Activated CD4-positive, alpha-beta T cell treated with anti-CD3 and anti-CD28 coated beads, Interleukin-2, Interleukin-6, amounts not matched to agents 100 ng/mL and 50 ng/mL, durations not matched to agents 16 hours and 8 hours (primary cell): ENCODE measurements at places on chromosomes 1 and 21.

GRCh38 chr1:168360151-168361021, 79.7 kb downstream of the TBX19 start:
- peak; percentile 77 for DNase-seq

DNA sequence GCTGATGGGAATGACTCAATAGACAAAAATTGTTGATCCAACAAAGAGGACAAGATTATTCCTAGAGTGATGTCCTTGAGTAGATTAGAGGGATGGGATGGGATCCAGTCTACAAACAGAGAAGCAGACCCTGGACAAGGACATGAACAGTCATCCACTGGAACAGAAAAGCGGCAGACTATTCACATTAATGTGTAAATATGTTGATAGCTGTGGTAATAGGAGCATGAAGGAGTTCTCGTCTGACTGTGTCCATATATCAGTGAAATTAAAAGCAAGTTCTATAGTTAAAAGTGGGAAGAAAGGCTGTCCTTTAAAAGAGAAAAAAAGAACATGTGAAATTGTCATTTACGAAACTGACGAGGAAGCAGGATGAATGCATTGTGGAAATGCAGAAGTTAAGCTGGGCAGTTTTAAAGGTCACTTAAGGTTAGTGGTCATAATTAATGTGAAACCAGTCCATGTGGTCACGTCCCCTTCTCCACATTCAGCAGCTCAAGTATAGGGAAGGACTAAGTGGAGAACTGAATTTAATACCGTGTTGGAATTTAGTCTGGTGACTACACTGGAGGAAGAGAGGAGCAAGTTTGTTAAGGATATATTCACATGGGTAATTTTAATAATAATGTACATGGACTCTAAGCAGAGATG, 62.1 kb downstream of the PIK3R3 start:
- DNase-seq = no peak

- DNase-seq = peak; percentile 41
Measured at GRCh38 chr1:248618878-248619277, 16.0 kb downstream of the OR2T11 start.

GRCh38 chr1:165174491-165174890, 182.0 kb downstream of the LMX1A start:
- DNase-seq = no peak

- no peak for DNase-seq
Measured at GRCh38 chr1:17672226-17672625, 82.9 kb upstream of the ACTL8 start.

GRCh38 chr1:245611251-245611650, 456.5 kb downstream of the KIF26B start:
- DNase-seq = no peak

DNA sequence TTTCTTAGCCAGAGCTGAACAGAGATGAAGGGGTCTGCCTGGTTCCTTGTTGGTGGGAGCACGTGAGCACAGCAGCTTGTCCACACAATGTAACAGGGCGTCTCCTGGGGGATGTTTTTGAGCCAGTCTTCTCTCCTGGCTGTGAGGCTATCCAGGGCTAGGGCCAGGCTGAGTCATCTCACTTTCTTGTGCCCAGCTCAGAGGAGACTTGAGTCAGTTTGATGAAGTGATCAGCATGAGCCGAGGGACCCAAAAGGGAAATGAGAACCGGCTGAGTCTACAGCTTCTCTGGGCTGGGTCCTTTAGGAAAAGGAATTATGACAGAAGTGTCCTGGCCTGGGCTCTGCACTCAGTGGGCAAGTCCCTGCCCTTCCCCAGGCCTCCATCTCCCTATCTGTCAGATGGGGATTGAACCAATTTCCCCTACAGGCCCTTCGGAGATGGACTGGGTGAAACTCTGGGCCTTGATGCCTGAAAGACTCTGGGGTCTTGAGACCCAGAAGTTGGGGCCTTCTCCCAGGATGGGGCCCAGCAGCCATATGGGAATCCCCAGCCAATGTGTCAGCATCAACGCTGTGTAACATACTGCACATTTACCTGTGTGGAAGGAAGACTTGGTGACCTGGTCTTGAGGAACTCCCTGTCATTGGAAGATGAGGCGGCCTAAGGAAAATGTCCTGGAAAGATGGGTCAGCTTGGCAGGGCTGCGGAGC, 36.6 kb downstream of the DMRTB1 start:
- no peak for DNase-seq

GRCh38 chr1:35659589-35659988, 18.3 kb upstream of the PSMB2 start:
- DNase-seq = no peak

DNA sequence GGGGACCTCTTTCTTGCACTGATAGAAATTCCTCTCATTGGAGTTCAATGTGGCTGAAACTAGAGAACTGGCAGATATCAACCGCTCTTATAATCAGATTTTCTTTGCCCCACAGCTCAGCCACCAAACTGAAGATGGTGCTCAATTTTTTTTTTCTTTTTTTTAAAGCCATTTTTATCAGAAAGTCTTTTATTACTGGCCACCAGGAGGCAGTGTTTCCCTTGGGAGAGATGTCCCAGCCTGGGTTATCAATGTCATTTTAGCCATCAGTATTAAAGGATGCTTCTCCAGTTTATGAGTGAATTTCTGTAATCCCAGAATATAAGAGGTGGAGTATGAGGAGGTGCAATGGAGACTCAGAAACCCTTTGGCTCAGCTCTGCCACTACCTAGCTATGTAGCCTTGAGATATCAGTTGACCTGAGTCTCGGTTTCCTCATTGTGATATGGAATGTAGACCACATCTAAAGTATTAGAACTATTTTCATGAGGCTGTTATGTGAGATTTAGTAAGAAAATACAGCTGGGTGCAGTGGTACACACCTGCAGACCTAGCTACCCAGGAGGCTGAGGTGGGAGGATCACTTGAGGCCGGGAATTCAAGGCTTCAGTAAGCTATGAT, 27.6 kb downstream of the CD244 start:
- peak; percentile 76 for DNase-seq

GRCh38 chr1:10867914-10868598, 71.6 kb upstream of the CASZ1 start:
- DNase-seq = no peak

DNA sequence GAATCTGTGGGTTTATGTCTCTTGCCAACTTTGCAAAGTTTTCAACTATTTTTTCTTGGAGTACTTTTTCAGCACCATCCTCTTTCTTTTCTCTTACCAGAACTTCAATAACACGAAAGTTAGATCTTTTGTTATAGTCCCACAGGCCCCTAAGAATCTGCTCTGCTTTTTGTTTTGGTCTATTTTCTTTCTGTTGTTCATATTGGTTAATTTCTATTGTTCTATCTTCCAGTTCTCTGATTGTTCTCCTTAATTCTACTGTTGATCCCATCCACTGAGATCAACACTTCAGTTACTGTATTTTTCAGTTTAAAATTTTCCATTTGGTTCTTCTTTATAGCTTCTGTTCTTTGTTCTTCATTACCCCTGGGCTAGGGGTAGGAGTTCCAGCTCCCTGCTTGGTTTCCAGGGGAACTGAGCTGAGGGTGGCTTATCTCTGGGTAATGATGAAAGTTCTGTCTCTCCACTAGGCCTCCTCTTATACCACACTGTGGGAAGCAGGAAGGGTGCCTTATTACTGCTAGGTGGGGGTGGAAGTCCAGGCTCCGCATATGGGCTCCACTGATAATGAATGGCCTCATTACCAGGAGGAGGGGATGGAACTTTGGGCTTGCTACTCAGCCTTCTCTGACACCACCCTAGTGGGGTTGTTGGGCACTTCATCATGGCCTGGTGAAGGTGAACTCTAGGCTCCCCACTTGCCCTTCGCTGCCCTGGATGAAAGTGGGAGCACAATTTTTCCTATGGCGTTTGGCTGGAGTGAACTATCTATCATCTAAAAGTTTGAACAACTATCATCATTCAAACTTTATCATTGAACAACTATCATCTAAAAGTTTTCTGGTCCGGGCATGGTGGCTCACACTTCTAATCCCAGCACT, 39.3 kb downstream of the NAV1 start:
- no peak for DNase-seq

DNA sequence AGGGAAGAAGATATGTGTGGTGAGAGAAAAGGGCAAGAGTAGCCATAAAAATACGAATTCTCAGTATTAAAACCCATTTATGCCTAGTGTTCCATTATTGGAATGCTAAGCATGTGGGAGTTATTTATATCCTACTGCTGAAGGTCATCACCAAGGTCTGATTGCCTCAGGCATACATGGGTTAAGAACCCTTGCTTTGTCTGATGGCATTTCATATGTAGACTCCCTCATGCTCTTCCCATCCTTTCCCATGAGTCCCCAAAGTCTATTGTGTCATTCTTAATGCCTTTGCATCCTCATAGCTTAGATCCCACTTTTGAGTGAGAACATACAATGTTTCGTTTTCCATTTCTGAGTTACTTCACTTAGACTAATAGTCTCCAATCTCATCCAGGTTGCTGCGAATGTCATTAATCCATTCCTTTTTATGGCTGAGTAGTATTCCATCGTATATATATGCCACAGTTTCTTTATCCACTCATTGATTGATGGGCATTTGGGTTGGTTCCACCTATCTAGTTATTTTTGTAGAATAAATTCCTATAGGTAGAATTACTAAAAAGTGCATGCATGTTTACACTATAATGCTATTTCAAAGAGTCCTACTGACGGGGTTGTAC, 172.5 kb downstream of the DYRK1A start:
- DNase-seq = no peak

DNA sequence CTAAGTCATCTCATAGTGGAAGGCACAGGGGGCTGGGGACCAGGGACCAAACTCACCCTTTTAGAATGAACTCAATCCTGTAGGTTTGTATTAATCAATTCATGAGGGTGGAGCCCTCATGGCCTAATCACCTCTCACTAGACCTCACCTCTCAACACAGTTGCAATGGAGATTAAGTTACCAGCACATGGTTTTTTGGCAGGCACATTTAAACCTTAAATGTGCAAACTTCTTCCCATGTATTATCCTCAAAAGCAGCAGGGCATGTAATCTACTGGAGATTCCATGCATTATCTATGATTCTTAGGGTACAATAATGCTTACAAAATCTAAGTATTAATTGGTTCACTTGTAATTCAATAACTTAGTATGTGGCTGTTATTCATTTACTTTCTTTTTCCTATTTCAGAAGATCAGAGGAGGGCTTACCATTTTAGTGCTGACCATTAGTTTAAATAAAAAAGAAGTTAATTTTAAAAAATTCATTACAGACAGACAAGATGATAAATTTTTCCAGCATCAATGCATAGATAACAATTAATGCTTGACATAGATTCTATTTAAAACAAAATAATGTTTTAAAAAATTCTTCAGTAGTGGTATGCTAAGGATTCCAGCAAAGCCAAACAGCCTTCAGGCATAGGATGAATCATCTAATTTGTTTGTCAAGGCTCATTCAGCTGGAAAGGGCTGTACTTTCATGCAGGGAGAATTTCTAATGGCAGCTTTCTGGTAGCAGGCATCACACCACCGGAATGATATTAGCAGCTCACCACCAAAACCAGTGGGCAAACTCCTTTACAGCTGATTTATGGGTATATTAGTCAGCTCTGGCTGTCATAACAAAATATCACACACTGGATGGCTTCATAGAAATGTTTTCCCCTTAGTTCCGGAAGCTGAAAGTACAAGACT, 124.6 kb upstream of the ZNF648 start:
- no peak for DNase-seq

DNA sequence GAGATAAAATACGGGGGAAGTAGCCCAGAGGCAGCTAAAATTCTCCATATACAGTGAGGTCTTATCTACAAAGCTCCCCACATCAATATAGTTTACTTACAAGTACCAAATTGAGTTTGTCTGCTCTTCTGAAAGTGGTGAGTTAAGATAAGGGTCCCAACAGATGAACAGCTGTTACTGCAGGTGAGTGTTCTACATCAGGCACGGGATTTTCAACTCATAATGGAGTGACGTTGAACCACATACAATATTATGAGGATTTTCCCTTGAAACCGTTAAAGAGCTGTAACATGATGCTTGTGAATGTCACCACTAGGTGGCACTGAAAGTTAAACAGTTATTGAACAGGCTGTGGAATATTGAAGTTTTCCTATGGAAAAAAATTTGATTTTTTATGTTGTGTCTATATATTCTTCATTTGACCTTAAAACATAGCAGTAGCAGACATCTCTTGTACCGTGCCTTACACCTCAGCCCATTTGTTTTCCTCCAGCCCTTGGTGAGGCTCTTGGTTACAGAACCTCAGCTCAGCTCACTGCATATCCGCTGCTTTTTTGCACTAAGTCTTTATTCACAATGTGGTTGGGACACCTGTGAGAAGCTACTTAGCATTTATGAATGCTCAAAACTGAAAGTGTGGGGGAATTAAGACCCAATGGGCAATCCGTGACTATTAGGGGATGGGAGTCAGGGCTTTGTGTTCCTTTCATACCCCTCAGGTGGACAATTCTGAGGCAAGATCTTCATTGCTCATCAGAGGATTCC, 23.2 kb downstream of the CD1D start:
- peak; percentile 54 for DNase-seq

GRCh38 chr1:201641524-201642253, 102.8 kb downstream of the NAV1 start:
- DNase-seq = no peak

GRCh38 chr21:22889445-22889844, 1891.2 kb downstream of the NCAM2 start:
- no peak for DNase-seq

DNA sequence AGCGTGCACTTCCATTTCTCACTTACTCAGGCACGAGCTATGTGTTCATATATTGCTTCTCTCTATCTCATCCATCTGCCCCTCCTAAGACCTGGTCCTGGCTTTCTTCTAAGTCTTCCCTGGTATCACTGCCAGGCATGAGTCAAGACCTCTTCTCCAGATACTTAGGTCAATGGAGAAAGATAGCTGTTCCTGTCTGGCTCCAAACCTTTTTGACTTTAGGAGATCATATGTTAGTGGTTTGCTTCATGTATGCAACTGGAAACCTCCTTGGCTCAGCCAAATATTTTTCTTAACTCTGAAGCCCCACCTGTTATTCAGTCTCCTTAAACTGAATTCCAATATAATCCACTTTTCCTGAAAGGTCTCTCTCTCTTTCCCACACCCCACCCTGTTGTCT, 211.6 kb upstream of the PTBP2 start:
- no peak for DNase-seq

DNA sequence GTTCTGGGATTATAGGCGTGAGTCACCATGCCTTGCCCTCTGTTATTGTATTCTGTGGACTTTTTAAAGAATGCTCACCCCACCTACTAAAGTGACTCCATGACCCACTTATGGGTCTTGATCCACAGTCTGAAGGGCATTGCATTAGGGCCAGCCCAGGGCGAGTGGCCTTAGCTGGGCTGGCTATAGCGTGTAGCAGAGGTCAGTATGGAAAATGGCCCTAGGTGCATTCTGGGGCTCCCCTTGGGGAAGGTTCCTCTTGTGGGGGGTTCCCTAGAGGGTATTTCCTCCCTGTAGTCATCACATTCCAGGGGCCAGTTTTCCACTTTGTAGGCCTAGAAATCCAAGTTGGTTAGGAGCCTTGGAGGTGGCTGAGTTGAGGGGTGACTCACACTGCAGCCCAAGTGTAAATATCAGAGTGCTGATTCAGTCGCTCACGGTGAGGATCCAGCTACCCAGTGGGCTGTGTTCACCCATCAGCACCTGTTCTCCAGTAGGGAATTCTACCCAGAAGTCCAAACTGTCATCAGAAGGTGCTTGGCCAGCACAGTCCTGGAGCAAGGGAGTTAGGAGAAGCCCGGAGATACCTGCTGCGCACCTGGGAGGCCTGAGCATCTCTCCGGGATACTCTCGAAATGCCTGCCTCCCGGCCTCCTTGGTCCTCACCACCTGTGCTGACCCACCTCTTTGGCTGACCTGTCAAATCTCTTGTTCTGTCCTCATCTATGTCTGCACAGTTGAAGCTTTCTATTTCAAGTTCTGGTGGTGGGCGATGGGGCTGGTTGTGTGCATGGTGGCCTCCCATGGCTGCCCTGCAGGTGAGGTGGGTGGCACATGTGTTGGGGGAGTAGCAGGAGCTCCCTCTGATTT, 52.2 kb downstream of the NENF start:
- no peak for DNase-seq

- no peak for DNase-seq
Measured at GRCh38 chr1:71488555-71489252, 407.9 kb upstream of the ZRANB2 start.
